KG1 (cell line): ENCODE measurements at places on chromosomes 12 and 14.
A peak's percentile ranks its signal among the peaks of the same experiment; 100 is the strongest.

GRCh38 chr14:23605931-23606585 lies 27.5 kb upstream of the JPH4 start:
- no peak for DNase-seq

DNA sequence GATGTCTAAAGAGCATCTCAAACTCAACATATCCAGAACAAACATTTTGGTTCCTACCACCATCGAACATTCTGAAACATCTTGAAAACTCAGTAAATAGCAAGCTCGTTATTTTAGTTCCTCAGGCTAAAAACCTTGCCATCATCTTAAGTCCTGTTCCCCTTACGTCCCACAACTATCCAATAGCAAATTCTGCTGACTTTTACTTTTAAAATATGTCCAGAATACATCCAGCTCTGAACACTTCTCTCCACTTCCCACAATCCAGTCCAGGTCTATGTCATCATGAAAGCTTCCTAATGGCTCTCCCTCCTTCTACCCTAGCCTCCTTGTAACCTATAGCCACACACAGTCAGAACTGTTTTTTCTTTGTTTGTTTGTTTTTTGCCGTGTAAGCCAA lies 279.9 kb downstream of the IPO8 start:
- no peak for DNase-seq

DNA sequence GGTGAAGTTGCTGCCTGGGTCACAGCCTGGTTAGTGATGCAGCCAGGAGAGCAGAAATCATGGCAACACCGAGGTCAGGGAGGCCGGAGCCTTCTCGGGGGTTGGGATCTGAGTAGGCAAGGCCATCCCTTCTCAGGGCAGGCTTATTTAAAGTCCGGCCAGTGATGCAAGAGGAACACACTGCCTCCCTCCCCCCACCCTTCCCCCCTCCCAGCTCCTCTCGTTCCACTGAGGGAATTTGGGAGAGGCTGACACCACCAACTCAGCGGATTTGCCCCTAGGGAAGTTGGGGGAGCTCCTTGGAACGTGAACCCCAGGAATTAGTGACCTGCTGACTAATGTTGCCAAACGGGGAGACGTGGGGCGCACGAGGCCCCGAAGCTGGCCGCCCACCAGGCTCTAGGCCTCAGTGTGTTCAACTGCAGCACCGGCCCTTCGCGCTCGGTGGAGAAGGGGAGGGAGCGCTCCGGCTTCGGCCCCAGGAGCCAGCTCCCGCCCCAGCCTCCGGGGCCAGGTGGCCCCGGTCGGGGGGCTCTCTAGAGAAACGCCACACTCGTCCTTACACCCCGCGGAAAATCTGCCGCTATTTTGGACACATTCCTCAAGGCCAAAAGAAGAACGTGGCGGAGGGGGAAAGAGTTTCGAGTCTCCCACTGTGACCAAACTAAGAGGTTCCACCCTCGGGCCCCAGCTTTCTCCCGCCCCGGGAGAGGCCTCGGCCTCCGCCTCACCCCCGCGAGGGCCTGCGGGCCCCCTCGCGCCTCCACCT lies 1.6 kb downstream of the CTDSP2 start:
- DNase-seq: no peak

DNA sequence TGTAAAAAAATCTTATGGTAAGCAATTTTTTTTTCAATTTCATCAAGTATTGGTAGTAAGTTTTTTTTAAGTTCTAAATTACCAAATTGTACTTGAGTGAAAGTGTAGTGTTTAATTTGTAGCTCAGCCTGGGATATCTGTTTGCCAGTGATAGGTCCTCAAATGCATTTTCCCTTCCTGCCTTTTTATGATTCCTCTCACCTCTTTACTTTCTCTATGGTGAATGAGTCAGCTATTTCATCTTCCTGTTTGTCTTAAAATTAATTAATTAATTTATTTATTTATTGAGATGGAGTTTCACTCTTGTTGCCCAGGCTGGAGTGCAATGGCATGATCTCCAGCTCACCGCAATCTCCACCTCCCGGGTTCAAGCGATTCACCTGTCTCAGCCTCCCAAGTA lies 10.6 kb downstream of the SRP54 start:
- no peak for DNase-seq

GRCh38 chr12:131195796-131196195 lies 242.1 kb downstream of the ADGRD1 start:
- DNase-seq: no peak

DNA sequence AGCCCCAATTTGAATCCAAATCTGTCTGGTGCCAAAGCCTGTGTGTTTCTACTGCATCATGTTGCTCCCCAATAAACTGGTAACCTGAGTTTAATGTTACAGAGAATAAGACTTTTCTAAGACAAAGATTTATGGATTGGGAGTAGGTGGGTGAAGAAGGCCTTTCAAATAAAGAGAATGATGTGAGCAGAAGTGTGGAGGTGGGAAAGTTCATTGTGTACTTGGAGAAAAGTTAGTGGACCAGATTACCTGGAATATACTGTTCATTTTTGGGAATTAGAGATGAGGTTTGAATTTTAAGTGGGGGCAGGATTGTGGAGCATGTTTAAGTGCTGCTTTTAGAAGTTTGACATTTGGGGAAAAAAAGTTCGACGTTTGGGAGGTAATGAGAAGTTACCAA lies 3.1 kb downstream of the FRS2 start:
- no peak for DNase-seq

DNA sequence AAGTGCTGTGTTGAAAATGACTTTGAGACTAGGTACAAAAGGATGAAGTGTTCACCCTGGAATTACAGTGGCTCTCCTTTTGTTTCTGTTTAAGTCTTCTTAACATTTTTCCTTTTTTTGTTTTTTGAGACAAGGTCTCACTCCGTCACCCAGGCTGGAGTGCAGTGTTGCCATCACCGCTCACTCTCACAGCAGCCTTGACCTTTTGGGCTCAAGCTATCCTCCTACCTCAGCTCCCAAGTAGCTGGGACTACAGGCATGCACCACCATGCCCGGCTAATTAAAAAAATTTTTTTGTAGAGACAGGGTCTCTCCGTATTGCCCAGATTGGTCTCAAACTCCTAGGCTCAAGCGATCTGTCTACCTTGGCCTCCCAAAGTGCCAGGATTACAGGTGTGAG lies 20.1 kb downstream of the ERC1 start:
- no peak for DNase-seq

GRCh38 chr12:66662179-66662578 lies 16.7 kb downstream of the GRIP1 start:
- DNase-seq: no peak

DNA sequence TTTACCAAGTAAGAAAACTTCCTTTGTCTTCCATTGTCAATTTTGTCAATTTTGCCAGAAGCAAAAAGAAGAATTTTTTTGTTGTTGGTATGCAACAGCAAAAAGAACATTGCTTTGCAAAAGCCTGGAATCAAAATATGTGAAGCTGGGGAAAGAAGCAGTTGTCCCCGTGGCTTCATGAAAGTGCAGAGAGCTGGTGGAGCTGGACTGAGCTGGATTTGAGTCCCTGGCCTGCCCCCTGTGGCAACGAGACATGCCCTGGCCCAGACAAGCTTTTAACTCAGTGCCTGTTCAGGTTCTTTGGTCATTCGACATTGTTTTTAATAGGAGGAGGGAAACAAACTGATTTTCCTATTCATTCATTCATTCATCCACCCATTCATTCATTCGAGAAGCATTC lies 70.3 kb downstream of the SLC15A4 start:
- DNase-seq: no peak

GRCh38 chr12:95956557-95957145 lies 13.5 kb downstream of the AMDHD1 start:
- DNase-seq: no peak

DNA sequence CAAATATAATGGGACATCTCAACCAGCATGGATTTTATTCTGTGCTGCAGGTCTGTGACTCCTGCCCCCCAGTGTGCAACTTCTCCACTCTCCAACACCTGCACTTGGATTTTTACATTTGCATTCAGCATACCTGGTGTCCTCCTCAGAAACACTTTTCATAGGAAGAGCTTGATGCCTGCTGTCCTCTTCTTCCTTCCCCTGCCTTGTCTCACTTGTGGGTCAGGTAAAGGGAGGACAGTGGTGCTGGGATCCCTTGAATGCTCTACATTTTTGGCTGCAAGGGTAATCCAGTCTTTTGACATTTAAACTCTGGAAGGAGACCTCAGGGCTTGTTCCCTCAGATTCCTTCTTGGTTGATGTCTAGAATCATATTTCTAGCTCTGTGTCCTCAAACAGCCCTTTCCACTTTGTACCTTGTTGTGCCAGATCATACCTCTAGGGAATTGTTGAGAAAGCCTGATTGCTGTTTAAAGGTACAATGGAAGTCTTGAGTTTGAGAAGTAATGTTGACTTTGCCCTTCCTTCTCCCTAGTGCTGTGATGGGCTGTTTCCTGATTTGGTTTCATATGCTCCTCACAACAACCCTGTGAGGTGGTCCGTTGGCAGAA lies 12.6 kb downstream of the UBE3B start:
- no peak for DNase-seq

DNA sequence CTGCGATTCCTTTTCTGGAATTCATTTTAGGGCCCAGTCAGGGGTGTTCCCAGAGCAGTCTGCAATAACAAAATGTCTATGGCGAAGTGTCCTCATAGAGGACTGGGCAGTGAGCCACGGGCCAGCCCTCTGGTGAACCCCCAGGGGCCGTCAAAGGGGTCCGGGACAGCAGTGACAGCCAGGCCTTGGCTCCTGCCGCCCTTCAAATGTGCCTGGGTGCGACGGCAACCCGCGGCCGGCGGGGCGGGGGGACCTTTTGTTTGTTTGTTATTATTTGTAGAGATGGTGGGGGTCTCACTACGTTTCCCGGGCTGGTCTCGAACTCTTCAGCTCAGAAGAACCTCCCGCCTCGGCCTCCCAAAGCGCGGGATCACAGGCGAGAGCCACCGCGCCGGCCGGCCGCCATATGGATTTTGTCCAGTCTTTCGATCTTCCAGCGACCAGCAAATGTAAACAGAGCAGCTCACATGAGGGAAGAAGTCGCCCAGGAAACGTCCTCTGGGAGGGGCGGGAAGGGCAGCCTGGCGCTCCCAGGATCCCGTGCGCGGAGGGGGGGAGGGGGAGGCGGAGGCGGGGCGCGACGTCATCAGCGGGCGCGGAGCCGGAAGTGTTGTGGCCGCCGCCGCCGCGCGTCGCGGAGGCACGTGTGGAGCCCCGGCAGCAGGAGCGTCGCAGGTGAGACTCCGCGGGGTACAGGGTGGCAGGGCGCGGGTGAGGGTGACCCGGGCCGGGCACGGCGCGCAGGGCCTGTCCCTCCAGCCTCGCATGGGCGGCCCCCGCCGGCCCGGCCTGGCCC lies at the start of gene TRMT61A:
Gene TRMT61A (plus strand): TSS at position 610 of the 796 bp plus-strand sequence. CDS start 783 bp downstream, outside the sequence.
- peak; percentile 13 for DNase-seq

DNA sequence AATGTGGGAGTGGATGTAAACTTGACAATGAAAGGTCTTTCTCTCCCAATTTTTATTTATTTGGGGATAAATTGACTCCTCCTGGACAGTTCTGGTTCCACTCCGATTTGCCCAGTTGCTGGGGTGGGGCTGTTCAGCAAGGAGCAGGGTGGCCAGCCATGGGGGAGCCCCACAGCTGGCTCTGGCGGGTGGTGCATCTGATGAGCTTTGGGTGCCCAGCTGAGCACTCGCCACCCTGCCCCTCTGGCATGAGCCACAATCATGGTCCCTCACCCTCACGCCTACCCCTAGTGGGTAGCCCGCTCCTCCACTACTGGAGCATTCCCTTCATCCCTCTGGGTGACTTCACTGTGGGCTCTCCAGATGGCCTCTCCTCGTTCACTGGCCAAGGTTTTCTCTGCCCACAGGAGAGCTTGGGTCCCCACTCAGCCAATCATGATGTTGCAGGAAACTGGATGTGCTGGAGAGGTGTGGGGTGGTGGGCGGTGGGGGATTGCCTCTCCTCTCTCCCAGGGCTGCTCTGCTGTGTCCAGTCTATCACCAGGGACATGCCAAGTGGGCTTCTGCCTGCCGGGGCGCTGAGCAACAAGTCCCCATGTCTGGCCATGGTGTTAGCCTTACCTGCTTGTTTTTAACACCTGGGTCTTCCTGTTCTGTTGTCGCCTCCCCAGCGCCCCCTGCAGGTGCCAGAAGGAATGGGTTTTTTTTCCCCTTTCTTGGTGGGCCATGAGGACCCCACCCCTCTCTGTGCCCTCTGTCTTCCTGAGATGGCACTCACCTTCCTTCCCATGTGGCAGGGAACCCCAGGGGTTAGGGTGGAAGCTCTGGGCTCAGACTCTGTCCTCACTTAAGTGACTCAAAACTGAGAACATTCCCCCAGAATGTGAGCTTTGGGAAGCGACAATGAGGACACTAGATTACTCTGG lies 3.4 kb downstream of the CYP46A1 start:
- no peak for DNase-seq

DNA sequence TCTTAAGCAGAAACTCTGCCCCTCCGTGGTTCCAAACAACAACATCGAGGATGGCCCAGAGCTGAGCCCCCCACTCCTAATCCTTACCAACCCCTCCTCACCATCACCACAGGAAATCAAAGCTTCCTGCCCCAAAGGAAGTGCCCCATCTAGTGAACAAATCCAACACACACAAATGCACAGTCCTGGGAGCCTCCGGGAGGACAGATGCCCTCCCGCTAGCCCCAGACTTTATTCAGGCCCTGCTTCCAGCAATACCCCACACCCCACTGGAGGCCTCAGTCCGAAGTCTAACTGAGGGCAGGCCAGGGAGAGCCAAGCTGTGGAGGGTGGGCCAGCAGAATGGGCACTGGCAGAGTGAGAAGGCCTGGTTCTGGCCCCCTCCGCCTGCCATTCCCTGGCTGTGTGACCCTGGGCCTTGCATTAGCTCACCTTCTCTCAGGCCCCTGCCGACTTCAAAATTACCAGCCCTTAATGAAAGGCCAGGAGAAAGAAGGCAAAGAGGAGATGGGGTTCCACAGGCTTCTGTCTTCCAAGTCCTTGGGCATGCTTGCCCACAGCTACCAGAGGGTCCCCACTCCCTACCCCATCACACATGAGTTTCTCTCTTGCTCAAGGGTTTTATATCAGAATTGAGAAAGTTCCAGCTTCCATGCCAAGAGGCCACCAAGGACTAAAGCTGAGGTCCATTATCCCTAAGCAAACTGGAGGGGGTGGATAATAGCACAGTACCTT lies 2.3 kb downstream of the HDAC7 start:
- DNase-seq: no peak

DNA sequence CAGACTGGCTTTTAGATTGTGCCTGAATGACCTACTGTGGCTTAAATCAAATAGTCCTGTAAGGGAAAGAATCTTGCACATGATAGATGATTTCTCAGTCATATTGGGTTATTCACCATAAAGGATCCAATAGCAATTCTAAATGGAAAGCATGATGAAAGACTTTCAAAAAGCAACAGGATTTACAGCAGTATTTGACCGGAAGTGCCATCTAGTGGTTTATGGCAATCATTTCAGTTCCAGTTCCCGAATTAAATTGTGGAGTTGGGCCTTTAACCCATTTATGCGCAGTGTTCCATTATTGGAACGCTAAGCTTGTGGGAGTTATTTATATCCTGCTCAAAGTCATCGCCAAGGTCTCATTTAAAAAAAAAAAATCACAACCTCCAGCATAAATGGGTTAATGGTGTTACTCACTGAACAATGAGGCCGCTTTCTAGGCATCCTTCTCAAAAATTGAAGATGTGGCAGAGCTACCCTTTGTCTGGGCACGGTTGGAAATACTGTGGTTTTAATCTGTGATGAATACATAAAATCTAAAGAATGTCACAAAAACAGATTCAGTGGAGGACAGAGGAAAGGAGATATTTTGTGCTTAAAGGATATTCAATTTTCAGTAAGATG lies 60.8 kb upstream of the REP15 start:
- no peak for DNase-seq
